Dorsolateral prefrontal cortex (tissue), 122 donors: ENCODE measurements at places on chromosomes 3 and 15.

- DNase-seq: no peak
Observed at GRCh38 chr3:190863119-190863465, 598 bp upstream of the GMNC start.

DNA sequence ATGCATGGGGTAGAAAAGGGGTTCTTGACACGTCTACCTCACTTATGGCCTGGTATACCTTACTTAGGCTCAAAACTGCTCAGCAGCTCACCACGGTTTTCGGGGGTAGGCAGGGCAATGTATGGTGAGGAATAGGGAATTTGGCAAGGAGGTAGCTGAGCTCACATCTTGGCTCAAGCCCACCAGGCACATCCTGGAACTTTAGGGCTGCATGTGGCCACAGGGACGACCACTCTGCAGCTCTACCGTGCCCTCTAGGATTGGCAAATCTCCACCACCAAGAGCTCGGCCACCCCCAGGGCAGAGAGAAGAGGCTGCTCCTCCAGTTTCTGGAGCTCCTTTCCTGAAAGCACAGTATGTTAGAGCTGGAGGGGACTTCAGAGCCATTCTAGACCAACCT, 69.7 kb downstream of the MRPL46 start:
- DNase-seq: no peak

DNA sequence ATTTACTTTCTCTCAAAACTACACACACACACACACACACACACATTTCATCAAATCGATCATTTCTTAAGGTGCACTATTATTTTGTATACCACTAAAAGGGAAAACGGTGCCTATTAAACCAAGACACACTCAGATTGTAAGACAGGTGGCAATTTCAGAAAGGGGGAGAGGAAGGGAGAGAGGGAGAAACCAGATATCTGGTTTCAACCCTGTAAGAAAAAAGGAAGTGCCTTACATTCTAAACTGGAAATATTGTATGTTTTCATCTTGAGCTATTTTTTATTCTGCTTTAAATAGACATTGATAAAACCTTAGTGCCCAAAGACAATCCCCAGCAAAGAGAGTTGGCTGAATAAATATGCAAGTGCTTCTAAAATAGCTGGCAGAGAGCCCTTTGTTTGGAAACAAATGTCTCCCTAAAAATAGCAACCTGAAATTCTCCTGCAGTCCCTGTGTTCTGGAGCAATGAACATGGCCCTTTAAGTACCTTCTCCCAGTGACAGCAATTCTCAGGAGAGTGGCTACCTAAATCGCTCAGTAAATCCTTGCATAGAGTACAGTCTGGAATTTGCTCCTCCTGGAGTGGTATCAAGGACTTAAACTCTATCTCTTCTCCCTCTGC, 85.7 kb downstream of the RARB start:
- no peak for DNase-seq

GRCh38 chr15:65939901-65940617, 70.8 kb downstream of the RAB11A start:
- DNase-seq: no peak

DNA sequence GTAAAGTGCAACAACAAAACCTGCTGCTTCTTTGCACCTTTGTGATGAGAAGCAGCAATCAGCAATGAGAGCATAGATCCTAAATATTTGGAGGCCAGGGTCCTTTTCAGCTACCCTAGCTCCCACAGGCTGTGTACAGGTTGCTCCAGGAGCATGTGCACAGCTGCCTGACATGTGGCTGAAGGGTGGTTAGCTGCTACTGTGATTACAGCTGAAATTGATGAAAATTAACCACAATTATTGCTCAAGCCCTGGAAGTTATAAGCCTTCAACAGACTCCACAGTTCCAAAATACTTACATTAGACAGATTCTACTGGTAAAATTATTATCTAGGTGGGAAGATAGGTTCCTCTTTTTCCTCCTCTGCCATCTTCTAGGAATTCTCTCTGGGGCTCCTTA, 28.5 kb downstream of the COMMD2 start:
- DNase-seq: no peak

GRCh38 chr15:77406846-77407245, 13.1 kb downstream of the PEAK1 start:
- DNase-seq: no peak

GRCh38 chr3:143895805-143896204, 47.5 kb upstream of the SLC9A9 start:
- no peak for DNase-seq

GRCh38 chr3:123447749-123448517, 957 bp downstream of the ADCY5 start:
- DNase-seq: no peak

DNA sequence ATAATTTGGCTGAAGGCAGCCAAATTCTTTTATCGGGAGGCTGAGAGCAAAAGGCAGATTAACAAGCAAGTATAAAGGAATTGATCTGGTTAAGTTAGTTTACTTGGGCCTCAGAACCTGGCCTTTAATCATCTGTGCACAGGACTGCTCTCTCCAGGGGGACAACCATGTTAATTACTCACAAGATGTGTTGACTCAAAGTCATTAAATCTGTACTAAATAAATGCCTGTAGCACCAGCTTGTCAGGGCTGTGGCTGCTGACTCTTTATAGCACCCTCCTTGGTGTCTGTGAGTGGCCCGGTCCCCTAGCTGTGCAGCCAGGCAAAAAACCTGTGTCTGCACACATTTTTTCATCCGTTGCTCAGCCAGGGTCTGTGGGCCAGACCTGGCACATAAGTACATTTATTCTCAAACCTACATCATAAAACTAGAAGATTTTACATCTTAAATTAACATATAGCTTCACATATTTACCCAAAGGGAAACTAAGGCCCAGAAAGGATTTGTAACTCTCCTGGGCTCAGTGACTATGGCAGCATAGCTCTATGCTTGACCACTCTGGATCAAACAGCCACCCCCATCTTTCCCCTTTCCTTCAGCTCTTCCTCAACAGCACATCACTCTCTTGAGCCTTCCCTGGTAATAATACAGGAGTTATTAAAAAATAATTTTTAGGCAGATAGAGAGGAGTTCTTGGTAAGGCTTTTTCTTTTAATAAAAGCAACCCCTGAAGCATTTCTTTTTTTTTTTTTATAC, 51.4 kb downstream of the NCEH1 start:
- no peak for DNase-seq

GRCh38 chr3:159776779-159777178, 211.9 kb upstream of the IL12A start:
- DNase-seq: no peak
